ENCODE measurements at places on chromosomes 6 and 20. TPM values are rescaled to one million over a fixed set of nuclear protein-coding genes. Genes with fewer than 3 reads are reported as not detected.

Gene ZNF311
- 0.91 TPM for total RNA-seq

Gene TGM2
- 0.72 TPM for total RNA-seq

Gene RSPO3
- total RNA-seq: 0.36 TPM

Gene CYP24A1
- not detected for total RNA-seq

Gene GPX5
- not detected for total RNA-seq

Gene AAR2
- total RNA-seq: 27.7 TPM
